ENCODE measurements at places on chromosomes 16 and 17.

GRCh38 chr17:55201308-55201932 is 63.3 kb upstream of the HLF start:
- no peak for DNase-seq

- DNase-seq, result peak; percentile 52
These were observed 561 bp downstream of the AXIN1 start for GRCh38 chr16:351804-352520.

GRCh38 chr17:80545499-80545826 is 825 bp downstream of the RPTOR start:
- no peak for DNase-seq

DNA sequence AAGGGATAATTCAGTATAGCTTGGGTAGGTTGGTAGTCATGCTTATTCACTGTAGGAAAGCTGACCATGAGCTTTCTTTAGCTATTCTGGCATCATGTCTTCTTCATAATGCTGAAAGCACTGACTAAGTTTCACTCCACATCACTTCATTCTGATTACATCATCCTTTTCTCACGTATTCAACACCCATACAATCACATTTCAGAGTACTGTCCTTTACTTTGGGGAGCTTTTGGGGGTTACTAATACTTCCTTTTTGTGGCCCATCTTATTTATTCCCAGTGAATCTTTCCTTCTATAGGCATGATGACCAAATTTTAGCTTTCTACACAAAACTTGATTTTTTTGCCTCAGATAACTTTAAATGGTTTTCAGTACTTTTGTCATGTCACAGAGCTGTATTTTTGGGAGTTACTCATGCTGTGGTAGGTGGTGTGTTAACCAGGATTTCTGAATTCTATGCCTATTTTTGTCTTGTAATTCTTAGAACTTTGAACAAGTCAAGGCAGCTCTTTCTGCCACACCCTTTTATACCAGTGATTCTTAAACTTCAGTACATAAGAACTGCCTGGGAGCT is 23.5 kb downstream of the TADA2A start:
- no peak for DNase-seq

DNA sequence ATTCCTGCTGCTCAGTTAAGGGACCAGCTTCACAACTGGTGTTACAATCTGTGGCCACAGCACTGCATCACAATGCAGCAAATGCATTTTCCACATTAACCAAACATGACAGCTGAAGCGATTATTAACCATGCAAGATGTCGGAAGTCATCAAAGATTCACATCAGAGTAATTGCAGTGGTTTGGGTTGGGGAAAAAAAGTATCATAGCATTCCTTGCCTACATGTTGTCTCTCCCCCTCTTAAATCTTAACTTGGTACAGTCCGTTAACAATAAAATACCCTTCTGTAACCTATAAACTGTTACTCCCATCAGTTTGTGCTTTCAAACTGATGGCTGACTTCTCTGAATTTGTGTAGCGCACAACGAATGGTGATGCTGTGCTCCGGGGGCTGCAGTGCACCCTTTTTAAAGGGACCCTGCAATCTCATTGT is 51.6 kb downstream of the NUP93 start:
- DNase-seq, result no peak

DNA sequence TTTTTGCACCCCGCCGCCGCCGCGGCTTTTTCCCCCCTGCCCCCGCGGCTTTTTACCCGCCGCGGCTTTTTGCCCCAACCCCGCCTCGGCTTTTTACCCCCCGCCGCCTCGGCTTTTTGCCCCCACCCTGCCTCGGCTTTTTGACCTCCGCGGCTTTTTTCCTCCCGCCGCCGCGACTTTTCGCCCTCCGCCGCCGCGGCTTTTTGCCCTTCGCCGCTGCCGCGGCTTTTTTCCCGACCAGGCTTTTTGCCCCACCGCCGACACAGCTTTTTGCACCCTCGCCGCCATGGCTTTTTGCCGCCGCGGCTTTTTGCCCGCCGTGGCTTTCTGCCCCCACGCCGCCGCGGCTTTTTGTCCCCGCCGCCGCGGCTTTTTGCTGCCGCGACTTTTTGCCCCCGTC is 137.0 kb upstream of the TP53TG3D start:
- DNase-seq, result no peak

- DNase-seq, result no peak
These were observed 278.9 kb downstream of the SNX29 start for GRCh38 chr16:12255473-12255872.
